Naive thymus-derived CD4-positive, alpha-beta T cell (primary cell): ENCODE measurements at places on chromosomes 13 and 19. TPM values are rescaled to one million over a fixed set of nuclear protein-coding genes. Genes with fewer than 3 reads are reported as not detected.

- no peak for DNase-seq
These were observed 68.5 kb upstream of the GTF3A start for GRCh38 chr13:27355894-27356293.

CCL25 gene
- 2.3 and 2.7 TPM in 2 replicates for total RNA-seq

- DNase-seq, result no peak
These were observed 25.3 kb downstream of the TM9SF2 start for GRCh38 chr13:99526549-99526948.

- DNase-seq, result peak; percentile 62
These were observed 3.2 kb downstream of the GPR183 start for GRCh38 chr13:99303863-99304521.

- DNase-seq, result no peak
These were observed 30.6 kb downstream of the SERPINE3 start for GRCh38 chr13:51370116-51370515.

- DNase-seq, result no peak
These were observed at the start of gene SPRED3 for GRCh38 chr19:38388349-38389100. Gene SPRED3, plus strand, starts transcription at chr19:38388697. Its CDS starts 1,606 bp downstream, at chr19:38390303.

DNA sequence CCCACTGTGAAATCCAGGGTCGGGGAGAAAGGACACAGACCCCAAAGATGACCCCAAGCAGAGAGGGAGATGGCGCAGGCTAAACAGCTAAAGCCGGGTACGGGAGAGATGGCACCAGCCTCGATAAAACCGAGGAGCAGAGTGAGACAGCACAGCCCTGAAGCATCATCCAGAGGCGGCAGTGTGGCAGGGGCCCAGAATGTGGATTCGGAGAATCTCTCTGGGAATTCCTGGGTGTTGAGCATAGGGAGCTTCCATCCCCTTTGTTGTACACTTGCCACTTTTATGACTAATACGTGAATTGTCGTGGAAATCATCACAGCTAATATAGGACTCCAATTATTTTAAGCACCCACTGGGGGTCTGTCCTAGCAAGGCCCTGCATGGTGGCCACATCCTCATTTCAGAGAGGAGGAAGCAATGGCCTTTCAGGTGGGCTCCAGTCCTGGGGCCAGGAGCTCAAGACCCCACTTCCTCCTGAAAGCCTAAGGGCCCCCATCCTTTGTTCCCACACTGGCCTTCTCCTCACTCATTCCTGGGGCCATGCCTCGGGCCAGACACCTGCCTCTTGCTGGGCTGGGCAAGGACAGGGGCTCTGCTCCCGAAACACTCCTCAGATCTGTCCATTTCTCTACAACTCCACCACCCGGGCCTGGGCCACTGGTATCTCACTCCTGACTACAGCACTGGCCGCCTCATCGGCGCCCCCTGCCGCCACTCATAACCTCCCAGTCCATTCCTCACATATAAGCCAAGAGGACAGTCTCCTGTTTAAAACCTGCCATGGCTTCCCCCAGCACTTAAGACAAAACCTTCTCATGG, 29.3 kb upstream of the ATP1A3 start:
- DNase-seq, result no peak

DNA sequence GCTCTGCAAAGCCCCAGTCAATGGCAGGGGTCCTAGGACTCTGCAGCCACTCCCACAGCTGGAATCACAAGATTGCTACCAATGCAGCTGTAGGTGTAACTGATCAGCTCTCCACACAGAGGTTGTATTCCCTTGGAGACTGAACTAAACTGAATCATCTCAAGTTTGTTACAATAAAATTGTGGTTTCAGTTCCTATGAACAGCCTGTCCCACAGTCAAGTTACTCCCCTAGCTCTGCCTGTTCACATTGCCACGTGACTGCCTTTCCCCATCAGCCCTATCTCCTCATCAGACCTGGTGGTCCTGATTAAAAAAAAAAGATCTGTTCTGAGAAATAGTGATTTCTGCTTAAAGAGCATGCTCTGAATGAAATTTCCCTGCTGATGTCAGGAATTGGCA, 287.9 kb upstream of the NBEA start:
- DNase-seq, result no peak

DNA sequence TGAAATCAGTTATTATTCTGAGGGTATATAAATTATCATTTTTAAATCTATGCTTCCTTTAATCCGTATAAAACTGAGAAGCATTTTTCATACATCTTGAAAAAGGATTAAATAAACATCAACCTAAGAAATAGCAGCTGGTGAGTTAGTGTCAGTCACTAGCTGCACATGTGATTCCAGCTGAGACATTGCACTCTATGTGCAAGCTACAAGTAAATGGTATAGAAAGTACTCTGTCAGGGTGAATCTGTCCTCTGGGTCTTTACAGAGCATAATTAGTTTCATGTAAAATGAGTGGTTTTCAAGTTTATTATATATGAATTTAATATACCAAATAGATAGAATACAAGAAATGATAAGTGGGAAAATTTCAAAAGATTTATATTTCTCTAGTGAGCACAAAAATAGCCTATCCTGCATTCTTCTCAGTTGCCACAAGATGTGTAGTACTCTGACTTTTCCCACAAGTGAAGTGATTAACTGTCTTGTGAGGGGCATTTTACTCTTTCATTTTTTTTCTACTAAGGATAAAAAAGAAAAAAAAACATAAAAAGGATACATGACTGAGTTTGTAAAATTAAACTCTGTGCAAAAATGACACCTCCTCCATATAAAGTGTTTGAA, 1372.1 kb downstream of the PCDH9 start:
- no peak for DNase-seq

HCN2 gene
- total RNA-seq, result 1.8 TPM

NLRP9 gene
- not detected for total RNA-seq

SBSN gene
- total RNA-seq, result not detected

GRCh38 chr13:37747071-37747612, 122.4 kb downstream of the TRPC4 start:
- DNase-seq, result no peak

GRCh38 chr19:17005000-17005399, 21.6 kb downstream of the CPAMD8 start:
- DNase-seq, result no peak

NDUFA13 gene
- total RNA-seq, result 173 TPM

DNA sequence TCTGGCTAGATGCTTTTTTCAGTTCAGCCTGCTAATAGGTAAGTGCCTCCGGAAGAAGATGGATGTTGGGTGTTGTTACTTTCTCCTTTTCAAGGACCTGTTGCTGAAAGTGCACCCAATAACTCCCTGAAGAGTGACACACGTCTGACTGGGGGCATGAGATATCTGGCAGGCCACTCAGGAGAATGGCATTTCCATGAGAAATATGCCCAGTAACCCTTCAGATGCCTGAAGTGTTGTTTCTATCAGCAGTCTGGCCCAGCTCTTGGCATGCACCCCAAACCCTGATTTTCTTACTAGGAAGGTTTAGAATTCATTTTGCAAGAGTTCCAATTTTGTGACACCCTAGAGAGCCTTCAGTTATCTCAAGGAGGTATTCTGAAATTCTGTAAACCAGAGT, 71.5 kb downstream of the ARHGAP35 start:
- no peak for DNase-seq

DNA sequence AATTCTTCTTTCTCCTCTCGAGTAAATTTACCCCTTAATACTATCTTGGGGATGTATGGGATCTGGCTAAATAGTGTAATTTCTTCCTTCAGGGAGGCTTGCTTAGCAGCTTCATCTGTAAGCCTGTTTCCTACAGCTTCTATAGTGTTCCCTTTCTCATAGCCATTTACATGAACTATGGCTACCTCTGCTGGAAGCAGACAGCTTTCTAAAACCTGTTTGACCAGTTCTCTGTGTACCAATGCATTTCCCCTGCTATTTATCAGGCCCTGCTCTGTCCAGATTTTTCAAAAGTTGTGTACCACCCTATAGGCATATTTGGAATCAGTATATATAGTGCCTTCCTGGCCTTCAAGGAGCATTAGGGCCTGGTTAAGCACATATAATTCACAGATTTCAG, 113.6 kb upstream of the PCDH9 start:
- DNase-seq, result no peak

- DNase-seq, result no peak
These were observed 486 bp downstream of the ZNF808 start for GRCh38 chr19:52527956-52528351.

CEACAM19 gene
- 0.61 and 0.63 TPM in 2 replicates for total RNA-seq

GRCh38 chr19:22605275-22606211, 28.6 kb upstream of the ZNF492 start:
- DNase-seq, result no peak

GRCh38 chr19:55354698-55355212, at the start of gene COX6B2:
Gene COX6B2, minus strand, starts transcription at chr19:55354719. Its CDS starts 198 bp downstream, at chr19:55354521.
- DNase-seq, result no peak

NLRP7 gene
- total RNA-seq, result not detected

GRCh38 chr13:102654756-102655155, 40.1 kb downstream of the METTL21C start:
- DNase-seq, result no peak

NCR1 gene
- 0.70 TPM for total RNA-seq

ZNF177 gene
- total RNA-seq, result 0.29 and 0.56 TPM in 2 replicates

GRCh38 chr13:56134524-56134923, 1006.2 kb upstream of the PRR20A start:
- DNase-seq, result no peak

DNA sequence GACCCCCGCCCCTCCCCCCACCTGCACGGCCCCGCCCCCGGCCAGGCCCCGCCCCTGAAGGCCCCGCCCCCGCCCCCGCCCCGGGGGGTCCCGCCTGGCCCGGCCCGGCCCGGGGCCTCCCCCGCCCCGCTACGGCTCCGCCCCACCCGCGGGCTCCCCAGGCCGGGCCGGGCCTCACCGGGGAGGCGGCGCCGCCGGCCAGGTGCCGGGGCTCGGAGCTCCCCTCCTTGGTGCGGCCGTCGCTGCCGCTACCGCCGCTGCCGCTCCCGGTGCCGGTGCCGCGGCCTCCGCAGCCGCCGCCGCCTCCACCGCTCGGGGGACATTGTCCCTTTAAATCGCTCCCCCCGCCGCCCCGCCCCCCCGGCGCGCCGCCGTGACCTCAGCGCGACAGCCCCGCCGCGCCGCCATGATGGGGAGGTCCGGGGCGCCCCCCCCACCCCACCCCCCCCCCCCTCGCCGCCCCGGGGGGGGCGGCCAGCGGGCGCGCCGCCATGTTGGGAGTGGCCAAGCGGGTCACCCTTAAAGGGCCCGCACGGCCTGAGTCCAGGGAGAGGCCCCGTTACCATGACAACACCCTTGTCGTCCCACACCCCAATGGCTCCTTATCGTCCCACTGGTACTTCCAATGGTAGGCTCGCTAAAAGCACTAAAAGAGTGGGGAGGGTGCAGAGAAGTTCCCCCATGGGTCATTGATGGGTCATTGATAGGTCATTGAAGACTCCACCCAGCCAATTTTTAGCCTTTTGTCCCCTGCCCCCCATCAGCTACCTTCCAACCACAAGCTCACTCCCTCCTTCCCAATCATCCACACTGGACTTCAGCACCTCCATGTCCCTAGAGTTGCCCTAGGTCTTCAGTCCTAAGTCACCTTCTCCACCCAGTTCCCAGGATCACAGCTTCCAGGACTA, at the start of gene WIZ:
Gene WIZ, minus strand, starts transcription at position 337 of the 908 bp plus-strand sequence. CDS start 1,649 bp downstream, outside the sequence.
- peak; percentile 87 for DNase-seq

DNA sequence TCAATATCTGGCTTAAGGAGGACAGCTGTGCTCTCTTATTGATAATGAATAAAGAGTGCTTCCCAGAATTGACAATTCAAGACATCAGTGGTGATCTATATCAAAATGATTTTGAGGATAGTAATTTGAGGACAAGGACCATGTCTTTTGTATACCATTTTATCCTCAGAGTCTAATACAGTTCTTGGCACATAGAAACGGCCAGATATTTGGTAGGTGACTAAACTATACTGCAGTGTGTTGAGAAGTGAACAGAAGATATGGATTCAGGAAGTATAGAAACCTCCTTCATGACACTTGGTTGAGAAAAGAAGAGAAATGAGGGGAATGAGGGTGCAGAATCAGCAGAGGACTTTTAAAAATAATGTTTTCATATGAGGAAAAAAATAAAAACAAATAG, 16.1 kb upstream of the LMO7 start:
- no peak for DNase-seq

GRCh38 chr19:1417145-1417544, 9.8 kb downstream of the DAZAP1 start:
- DNase-seq, result no peak

DNA sequence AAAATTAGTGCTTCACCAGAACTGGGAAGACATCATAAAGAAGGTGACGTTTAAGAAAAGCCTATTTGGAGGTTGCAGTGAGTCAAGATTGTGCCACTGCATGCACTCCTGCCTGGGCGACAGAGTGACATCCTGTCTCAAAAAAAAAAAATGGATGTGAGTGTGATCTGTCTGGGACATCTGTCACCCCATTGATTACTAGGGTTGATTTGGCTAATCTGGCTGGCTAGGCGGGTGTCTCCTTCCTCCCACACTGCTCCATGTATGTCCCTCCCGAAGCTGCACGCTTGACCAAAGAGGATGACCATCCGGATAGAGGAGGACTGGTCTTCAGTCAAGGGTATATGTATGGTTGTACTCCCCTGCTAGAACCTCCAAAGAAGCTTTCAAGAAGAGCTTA, 2.6 kb downstream of the GTF2F2 start:
- DNase-seq, result no peak

- no peak for DNase-seq
These were observed 398.9 kb upstream of the ZNF507 start for GRCh38 chr19:31946491-31946890.

- no peak for DNase-seq
These were observed 20.6 kb upstream of the TNFSF11 start for GRCh38 chr13:42553098-42554046.

APOC1 gene
- not detected for total RNA-seq

CLIP3 gene
- 1.1 TPM for total RNA-seq

ITPKC gene
- 7.1 TPM for total RNA-seq

INAFM1 gene
- 21.7 TPM for total RNA-seq

- no peak for DNase-seq
These were observed 528.7 kb downstream of the RFC3 start for GRCh38 chr13:34346626-34347025.

KLK4 gene
- not detected in 2 replicates for total RNA-seq

GIPR gene
- total RNA-seq, result 4.6 TPM

ZNF888 gene
- total RNA-seq, result 2.1 TPM

DNA sequence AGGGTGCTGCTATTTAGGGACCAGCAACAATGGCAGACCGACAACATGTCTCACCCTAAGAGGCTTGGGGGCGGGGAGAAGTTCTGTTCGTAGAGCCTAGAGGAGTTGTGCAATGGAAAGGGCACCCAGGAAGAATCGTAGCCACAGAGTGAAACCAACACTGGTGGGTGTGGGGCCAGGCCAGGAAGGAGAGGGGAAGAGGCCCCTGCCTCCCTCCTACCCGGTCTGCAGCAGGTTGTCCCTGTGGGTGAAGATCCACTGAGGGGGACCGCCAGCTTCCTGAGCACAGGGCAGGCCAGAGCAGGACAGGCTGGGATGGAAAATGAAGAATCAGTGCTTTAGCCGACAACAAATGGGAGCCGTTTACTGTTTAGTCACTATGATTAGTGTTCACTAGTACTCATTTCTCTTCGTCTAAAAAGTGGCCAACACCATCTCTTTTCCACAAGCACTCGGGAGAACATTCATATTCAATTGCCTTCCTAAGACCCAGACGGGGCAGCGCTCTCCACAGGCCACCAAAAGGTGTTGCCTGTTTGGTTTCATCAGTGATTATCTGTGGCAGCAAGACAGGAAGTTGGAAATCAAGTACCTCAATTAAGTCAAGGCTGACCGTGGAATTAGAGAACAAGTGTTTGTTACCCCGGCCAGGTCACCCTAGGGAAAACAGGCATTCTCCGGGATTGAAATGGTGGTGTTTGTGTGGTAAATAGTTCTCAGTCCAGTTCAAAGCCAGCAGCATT, 1.1 kb upstream of the ATP11A start:
- peak; percentile 44 for DNase-seq

GRCh38 chr13:28089065-28089464, 11.3 kb downstream of the FLT3 start:
- no peak for DNase-seq
